NCI-H2081 treated with DMSO at 0.1 percent for 48 hours (cell line): ENCODE measurements at places on chromosomes 5 and 9.

GRCh38 chr5:123429993-123430392 lies 6.8 kb upstream of the CEP120 start:
- DNase-seq, result no peak

- no peak for DNase-seq
These were observed 10.4 kb downstream of the SMIM3 start for GRCh38 chr5:150788977-150789376.

DNA sequence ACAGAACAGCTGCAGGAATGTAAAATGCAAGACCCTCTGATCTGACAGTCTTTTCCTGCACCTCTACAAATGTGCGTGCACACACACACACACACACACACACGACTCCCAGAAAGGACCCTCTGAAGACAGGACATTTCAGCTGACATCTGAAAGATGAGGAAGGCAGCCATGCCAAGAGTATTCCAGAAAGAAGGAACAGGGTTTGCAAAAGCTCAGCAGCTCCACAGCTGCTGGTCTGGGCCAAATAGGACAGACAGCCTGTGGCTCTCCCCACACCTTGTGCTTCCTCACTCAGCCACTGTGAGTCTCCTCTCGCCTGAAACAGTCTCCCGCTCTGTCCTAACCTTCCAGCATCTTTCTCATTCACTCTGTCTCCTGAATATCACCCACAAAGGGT lies 189.0 kb downstream of the PALM2AKAP2 start:
- DNase-seq, result no peak

DNA sequence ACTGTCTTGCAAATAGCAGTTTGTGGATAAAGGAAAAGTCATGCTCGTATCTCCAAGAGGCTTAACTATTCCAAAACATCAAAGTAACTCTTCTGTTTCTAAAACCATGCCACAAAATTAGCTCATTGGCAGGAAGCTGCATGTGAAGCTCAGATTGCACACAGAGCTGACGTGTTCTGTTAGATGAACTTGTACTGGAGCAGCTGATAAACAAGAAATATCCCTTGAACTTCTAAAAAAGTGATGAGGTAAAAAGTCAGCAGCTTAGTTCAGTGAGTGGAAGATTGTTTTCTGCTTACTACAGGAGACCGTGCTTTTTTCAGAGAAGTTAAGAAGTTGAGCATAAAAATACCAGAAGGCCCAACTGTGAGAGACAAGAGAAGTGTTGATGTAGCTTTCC lies 113.2 kb downstream of the SLC12A2 start:
- DNase-seq, result no peak

DNA sequence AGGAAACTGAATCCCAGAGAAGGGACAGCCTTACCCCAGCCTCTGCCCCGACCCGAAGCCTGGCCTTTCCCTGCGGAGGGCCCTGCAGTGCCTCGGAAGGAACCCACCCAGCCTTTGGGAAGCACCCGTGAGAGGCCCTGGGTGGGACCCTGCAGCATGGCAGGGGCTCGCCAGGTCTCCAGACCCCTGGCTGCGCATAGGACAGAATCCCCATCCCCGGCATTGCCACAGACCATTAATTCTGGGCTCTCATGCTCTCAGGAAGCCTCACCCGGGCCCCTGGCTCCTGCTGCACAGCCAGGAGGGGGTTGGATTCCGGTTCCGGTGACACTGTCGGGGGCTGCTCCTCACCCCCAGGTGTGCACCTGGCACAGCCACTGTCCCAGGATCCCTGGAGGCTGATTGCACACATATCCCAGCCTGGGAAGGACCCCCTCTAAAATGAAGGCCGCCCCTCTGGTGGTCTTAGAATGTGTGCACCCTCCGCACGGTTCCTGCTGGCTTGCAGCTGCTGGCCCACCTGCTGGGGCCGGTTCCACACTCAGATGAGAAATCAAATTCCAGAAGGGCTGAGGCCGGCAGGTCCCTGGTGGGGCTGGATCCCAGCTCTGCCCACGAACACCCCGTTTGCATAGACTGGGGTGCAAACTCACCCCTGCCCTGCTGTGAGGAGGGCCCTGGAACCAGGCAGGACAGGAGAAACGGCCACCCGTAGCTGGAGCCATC lies 4.7 kb downstream of the EGFL7 start:
- DNase-seq, result no peak

- no peak for DNase-seq
These were observed 129.3 kb upstream of the CDH6 start for GRCh38 chr5:31064215-31064614.

- no peak for DNase-seq
These were observed 26.5 kb downstream of the HMCN2 start for GRCh38 chr9:130292106-130292505.

DNA sequence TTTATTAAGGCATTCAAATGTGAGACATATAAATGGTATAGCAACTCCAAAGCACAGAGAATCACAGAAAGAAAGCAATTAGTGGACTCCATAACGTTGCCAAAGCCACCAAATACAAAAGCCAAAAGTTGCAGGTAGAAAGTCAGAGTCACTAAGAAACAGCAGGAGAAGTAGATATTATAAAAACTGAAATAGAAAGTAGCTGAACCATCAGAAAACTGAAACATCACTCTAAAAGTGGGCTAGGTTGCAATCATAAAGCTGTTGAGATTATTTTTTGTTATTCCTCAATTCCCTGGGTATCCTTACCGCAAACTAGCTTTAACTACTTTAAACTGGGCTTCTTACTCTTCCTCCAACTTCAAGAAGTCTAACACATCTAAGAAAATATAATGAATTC lies 108.1 kb upstream of the ARRDC3 start:
- DNase-seq, result no peak

DNA sequence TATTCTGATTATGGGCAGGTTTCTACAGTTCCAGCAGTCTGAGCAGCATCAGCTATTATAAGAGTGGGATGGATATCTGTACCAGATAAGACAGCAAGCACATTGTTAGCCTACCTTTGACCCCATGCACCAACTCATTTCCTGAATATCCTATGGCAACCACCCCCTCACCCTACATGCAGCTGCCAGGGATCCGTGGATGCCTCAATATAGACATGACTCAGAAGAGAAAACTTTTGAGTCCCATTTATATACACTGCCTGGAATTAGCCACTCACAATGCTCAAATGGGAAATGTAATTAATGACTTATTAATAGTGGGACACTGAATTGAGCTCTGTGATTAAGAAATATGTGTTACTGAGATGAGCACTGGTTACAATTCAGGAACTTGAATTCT lies 124.4 kb downstream of the SSBP2 start:
- no peak for DNase-seq

DNA sequence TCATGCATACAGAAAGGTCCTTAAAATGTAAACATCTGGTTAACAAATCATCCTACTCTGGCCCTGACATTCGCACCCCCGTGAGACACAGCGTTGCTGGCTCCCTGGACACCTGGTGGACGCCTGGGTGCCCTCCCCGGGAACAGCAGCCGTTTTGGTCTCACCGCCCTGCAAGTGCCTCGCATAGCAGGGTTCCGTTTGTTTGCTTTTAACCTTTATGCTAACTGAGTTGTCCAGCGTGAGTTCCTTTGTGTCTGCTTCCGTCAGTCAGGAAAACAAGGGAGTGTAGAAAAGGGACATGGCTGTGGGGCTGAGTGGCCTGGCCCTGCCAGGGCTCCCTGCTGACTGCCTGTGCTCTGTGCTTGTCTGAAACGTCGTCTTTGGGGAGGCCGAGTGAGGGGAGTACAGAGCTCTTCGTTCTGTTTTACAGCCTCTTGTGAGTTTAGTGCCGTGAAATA lies 91.8 kb upstream of the CACNA1B start:
- peak; percentile 30 for DNase-seq

DNA sequence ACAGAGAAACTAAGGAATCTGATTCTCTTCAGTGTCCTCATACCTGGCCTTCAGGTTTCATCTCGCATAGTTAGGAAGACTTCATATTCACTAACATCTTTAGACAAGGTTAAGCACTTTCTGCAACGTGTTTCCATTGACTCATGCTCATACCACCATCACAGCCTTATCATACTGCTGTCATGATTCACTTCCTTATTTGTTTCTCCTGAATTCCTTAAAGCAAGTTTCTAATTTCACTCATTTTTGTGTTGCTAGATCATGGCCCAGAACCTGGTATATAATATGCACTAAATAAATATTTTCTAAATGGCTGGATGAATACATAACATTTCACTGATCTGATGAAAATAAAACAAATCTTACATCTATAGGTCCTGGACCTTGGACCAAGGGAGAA lies 472.9 kb downstream of the PRELID2 start:
- DNase-seq, result no peak

GRCh38 chr5:135869935-135870334 lies 25.7 kb downstream of the IL9 start:
- DNase-seq, result no peak

GRCh38 chr5:9105851-9106250 lies 440.0 kb downstream of the SEMA5A start:
- no peak for DNase-seq

DNA sequence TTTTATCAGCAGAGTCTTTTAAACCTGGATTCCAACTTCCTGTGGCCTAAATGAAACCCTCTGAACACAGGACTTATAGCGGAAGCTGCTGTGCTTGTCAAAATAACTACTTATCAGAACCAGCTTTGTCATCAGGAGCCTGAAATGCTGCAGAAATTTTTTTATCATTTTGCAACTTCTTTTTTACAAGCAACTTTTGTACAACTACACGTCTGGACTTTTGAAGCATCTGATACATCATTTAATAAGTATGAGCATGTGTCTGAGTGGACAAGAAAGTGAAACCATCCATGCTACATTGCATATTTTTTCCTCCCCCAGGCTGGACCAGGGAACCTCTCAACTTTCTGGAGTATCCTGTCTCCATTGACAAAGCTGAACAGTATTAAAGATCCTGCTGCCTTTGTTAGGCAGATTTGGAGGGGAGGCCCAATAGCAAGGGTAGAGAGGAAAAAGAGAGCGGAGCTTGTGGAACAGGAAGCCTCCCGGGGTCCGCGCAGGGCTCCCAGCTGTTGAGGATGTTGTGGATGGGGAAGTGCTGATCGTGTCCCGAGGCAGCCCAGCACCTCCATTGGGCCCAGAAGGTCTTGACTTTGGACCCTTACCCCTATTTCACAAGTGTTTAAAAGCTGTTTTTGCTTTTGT lies 196.6 kb downstream of the MSX2 start:
- DNase-seq, result no peak

DNA sequence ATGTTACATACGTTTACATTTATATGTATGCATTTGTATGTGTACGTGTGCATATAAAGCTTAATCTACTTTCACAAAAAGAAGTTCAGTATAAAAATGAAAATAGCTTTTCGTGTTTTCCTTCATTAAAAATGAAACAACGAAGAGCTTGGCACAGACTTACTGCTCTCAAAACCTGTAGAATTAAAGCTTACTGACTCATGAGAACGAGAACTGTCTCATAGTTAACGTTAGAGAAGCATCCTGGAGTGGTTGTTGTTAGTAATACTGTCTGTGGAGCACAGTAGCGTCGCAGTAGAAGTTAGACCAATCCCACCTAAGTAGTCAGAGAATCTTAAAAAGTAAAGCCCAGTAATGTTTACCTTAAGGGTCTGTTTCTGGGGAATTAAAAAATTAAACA lies 1.3 kb downstream of the MAT2B start:
- DNase-seq, result no peak

DNA sequence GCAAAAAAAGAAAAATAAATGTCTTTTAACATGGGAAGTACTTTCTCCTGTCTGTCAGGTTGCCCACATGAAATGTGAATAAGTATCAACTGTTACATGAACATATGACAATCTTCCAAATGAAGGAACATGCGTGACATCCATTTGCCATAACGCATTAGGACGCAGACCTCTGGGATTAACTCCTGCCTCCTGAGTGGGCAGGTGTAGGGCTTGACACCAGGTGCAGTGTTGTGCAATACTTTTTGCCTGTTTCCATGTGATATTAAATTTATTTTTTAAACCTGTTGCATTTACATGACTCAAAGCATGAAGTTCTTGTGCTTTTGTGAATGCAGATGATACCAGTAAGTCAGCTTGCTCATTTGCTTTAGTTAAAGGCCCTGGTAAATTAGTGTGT lies 8.7 kb upstream of the TMEM141 start:
- DNase-seq, result no peak

DNA sequence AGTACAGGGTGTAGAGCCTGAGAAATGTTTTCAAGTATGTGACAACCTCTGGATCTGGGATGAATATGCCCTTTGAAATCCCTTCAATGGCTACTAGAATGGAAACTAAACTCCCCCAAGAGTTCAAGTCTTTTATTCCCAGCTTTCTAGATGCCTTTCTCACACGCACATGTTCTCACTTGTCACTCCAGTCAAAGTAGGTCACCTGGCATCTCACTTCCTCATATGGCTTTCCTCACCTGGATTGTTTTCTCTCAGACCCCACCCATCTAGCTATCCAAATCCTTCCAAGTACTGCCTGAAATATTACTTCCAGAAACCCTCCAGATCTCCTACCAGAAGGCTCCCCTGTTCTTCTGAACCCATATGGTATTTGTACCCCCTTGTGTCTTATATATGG lies 615.4 kb upstream of the KLF4 start:
- no peak for DNase-seq

- no peak for DNase-seq
These were observed 125.3 kb upstream of the DAPK1 start for GRCh38 chr9:87372356-87372851.
